ENCODE measurements at places on chromosomes 1 and 21.

DNA sequence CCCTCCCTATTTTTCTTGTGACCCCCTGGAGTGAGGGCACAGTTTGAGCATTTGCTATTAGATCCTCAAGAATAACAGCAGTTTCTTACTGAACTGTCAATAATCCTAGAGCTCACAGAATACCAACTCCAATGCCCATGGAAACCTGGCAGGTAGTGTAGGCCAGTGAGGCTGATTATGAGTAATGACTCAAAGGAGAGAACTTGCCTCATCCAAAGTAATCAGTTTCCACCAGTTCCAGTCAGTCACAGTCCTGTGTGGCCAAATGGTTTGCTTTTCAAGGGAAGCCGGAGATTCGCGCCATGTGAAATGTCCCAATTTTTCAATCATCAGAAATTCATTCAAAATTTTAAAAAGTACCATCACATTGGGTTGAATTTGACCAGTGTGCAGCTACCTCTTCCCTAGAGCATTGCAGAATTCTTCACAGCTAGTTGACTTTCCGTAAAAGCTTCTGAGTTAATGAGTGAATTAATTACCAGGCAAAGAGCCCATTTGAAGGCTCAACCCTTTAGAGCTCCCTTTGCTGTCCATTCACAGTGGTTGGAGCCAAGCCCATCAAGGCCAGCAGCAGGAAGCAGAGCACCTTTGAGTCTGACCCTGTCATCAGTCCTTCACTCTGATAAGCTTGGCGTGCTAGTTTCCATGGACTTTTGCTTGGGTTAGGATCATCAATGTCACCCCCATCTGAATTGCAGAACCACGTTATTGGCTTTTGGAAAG is 170.3 kb downstream of the KAZN start:
- no peak for DNase-seq

- DNase-seq: no peak
Observed at GRCh38 chr1:74641876-74642275, 31.7 kb downstream of the ERICH3 start.

DNA sequence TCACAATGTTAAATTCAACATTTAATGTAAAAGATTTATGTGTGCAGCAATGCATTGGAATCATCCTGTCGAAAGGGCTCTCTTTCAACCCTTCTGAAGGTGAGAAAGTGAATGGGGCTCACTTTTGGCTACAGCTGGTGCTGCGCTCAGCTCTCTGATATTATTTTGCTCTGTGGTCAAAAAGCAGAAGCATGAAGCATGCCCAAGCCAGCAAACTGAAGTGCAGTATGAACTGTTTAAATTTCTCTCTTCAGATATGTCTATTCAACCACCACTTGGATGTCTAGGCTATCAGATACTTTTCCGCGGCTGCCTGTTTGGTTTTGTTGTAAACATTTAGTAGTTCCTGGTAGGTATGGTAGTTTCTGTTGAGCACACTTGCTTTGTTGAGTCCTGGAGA is 216.9 kb upstream of the TMPRSS15 start:
- DNase-seq: no peak

DNA sequence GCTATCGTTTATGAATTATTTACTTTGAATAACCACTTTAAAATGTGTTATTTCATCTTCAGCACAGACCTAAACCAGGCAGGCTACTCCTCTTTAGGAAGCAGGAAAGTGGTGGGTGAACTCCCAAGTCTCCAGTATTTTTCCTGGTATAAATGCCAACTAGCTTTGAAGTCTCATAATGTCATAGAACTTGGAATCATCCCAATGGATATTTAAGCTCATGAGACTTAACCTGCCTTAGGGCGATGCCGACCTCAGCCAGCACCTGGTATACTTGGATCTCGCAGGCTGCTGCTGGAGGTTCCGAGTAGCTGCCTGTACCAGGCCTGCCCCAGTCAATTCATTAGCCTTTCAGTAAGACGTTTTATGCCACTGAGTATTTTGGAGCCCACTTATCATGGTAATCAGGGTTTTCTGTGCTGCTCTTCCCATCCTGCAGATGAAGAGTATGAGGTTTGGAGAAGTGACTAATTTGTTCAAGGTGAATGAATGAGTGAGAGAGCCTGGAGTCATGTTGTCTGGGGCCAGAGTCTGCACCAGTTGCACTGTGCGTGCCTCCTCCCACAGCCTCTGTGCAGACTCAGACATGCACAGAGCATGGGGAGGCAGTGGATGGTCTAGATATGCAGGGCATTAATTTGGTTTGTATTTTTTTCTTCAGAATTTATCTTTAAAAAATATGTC is 34.9 kb downstream of the VANGL1 start:
- no peak for DNase-seq

- no peak for DNase-seq
Observed at GRCh38 chr1:116873680-116874271, 35.9 kb upstream of the PTGFRN start.

GRCh38 chr1:48049823-48050535 is 52.8 kb upstream of the TRABD2B start:
- no peak for DNase-seq

DNA sequence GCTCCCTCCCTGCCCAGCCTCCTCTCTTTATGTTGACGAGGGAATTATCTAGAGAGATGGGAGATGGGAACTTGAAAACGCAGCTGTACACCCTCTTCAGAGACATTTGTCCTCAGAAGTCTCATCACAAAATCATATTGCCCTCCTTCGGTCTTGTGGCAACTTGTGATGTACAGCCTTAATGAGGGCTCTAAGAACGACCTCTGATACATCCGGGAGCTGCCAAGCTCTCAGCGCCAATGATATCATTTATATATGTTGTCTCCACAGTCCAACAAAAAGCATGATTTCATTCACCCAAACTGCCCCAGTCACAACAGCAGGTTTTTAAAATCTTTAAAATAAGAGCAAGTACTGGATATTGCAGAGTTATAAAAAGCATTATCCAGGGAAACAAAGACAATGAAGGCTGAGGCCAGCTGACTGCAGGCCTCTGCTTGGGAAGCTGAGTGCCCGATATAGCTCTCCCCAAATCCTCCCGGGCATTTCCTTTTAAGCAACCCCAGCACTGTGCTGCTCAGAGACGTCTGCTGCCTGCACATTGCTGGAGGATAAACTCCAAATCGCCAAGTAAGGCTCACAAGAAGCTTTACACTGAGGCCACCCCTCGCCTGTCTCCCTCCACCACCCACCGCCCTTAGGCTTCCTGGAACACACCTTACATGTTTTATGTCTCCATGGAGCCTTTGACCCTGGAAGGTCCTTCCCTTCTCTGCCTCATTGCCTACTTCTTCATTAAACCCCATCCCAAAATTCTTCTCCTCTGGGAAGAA is 236.1 kb downstream of the C1orf94 start:
- no peak for DNase-seq

GRCh38 chr21:32173121-32173724 is 105.6 kb downstream of the MIS18A start:
- no peak for DNase-seq

- DNase-seq: no peak
Observed at GRCh38 chr1:231226156-231226555, 14.9 kb upstream of the GNPAT start.

DNA sequence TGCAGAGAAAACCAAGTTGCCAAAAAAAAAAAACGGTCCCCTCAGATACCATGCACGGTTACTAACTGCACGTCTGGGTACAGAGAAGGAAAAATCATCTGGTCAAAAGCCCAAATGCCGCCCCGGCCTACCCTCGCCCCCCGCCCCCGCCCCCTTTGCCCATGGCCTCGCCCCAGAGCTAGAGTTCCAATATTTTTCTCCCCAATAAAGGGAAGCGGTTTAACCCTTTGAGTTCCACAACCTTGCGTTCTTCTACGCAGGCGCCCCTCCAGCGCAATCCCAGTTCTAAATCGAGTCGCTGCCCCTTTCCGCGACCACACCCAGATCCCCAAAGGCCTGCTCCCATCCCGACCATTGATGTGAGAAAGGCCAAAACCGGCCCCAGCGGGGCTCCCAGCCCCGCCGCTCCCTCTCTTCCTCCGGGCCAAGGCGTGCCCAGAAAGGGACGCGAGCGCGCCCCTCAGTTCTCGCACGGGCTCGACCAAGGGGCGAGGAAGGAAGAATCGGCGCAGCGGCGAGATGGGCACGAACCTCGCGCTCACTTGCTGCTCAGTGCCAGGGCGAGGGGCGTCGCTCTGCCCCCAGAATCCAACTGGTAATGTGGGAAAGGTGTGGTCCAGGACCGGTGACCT is 797 bp downstream of the WDR47 start:
- no peak for DNase-seq

GRCh38 chr1:209742409-209743144 is 13.3 kb upstream of the TRAF3IP3 start:
- DNase-seq: no peak

GRCh38 chr1:224042557-224043118 is 71.3 kb upstream of the FBXO28 start:
- no peak for DNase-seq

GRCh38 chr1:154970631-154971340 is at the start of gene SHC1:
Gene SHC1 (minus strand): TSS chr1:154970747. CDS start chr1:154970526, 221 bp downstream.
- DNase-seq: no peak

DNA sequence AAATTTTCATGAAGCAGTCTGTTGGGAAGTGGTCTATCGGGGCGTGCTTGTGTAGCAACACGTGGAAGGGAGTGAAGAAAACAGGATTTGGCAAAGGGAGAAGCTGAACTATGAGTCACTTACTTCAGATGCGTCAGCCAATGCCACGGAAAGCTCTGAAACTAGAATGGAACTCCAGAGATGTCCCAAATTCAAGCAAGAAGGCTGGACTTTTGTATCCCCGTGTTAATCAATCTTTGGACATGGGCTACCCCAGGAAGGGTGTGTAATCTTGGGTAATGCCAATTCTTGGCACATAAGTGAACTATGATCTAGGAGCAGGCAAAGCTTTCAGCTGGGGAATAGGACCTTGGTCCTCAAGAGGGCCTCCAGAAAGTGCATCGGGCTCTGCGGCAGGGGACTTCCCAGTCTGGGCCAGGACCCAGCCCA is 102.6 kb downstream of the ADSS2 start:
- DNase-seq: no peak

DNA sequence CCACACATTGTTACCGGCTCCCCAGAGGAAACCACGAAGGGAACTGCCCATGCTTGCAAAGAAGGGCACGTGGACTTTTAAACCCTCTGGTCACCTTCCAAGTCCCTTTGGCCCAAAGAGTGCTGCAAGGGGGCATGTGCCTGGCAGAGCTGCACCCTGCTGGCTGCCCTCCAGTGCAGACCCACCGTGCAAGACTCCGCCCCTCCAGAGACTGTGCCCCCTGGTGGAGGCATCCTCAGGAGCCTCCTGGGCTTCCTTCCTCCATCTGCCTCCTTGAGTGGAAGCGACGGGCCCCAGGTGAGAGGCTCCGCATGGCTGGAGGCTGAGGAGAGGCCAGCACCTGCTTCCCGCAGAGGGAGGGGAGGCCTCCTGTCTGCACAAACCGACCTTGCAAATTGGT is 100.6 kb downstream of the CRYAA start:
- no peak for DNase-seq

- DNase-seq: peak; percentile 92
Observed at GRCh38 chr1:241640149-241640866, at the start of the genes CHML and OPN3. Gene CHML (minus strand): TSS chr1:241640369. CDS start chr1:241635766, 4,603 bp downstream. Gene OPN3 (minus strand): TSS chr1:241640369. CDS start chr1:241640254, 115 bp downstream.

- DNase-seq: no peak
Observed at GRCh38 chr1:44828003-44828651, 14.9 kb downstream of the PTCH2 start.

- DNase-seq: no peak
Observed at GRCh38 chr1:216607067-216607697, 116.0 kb downstream of the ESRRG start.

DNA sequence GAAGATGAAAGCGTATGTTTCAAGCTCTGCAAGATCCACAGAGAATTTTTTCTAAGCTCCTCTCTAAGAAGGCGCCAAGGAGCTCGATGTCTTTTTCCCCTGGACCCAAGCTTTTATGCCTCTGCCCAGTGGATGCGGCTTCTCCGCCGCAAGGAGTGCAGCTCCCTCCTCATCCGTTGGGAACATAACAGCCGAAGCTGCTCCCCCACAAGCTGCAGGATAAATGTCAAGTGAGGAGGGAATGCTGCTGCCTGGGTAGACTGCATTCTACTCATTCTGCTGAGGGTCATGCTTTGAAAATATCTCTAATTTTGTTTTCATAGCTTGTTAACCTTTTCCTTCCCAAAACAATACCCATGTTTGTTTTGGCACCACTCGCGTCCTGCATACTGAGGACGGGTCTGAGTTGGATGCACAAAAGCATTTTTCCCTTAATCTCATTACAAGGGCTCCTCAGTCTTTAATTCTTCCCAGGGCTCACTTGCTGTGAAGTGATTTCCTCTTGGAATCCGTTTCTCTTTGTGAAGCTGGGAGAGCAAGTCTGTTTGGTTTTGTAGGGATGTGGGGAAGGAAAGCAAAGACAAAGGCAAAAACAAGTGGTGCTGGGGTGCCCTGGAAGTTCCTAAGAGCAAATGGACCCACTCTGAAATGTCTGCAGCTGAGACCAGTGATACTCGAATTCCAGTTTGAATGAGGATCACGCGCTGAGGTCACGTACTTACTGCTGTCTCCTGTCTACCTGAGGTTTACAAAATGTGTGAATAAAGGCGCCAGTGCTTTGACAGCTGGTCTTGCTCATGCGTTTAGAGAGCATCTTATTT is 134.0 kb upstream of the IRF2BP2 start:
- DNase-seq: no peak

DNA sequence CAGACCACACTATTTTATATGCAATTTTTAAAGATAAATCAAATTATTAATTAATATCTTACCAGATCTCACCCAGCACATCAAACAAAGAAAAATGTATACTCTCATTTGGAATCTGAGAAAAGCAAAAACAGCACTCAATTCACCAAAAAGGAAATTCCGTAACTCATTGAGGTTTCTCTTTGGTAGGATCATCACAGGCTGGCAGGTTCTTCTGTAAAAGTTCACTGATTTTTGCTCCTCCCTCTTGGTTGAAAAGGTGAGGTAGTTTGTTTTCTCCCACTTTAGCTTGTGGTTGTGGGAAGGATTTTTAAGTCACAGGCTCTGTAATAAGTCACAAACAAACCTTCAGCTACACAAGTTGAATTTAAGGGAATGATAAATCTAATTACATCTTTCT is at the start of gene LIPI:
Gene LIPI (minus strand): TSS at position 218 of the 400 bp plus-strand sequence. CDS start 110 bp downstream, at position 108.
- DNase-seq: no peak

Measured in stimulated activated CD4-positive, alpha-beta T cell treated with anti-CD3 and anti-CD28 coated beads, Interleukin-15, amount 100 ng/mL, for 1 hour (primary cell).